ENCODE measurements at places on chromosomes 7 and 10.

DNA sequence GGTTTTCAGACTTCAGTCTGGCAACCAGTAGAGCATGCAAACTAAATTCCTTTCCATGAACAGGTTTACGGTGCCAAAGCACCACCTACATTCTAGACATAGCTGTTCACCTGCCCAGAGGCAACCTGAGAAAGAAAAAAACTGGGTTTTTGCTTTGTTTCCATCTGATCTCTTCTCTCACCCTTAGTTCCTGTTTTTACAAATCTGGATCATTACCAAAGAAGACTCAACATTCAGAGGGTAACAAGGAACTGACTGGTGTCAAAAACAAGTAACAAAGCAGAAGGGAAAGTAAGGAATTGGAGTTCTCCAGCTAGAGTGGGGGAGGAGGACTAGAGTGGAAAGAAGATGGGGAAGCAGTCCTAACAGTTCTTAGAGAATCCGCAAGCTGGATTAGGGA lies 36.4 kb downstream of the CPVL start:
- DNase-seq: no peak

- no peak for DNase-seq
These were observed 95.0 kb downstream of the COL13A1 start for GRCh38 chr10:69896606-69897231.

DNA sequence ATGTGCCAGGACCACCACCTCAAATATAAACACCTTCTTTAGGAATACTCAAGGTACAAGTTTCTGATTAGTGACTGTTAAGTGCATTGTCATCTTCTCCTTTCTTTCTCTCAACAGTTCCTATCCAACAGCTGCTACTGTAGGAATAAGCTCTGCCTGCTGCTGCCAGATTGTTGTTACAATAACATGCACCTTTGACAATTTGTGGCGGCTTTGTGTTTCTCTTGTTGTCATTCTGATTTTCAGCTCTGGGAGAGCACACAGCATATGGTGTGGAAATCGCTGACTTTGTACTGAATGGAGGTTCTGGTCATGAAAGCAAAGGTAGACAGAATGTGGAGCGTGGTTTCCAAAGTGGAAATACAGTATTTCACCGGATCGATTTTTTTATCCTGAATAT lies 182.8 kb downstream of the SEC23IP start:
- no peak for DNase-seq

GRCh38 chr10:58817201-58817846 lies 304.7 kb downstream of the BICC1 start:
- DNase-seq: no peak

DNA sequence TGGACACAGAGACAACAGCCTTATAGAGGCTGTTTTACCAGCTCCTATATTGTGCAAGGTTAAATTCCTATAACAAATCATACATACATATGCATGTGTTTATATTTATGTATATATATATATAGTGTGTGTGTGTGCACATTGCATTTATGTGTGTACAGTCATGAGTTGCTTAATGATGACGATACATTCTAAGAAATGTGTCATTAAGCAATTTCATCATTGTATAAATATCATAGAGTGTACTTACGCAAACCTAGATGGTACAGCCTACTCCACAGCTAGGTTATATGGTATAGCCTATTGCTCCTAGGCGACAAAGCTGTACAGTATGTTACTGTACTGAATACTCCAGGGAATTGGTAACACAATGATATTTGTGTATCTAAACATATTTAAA lies 30.1 kb upstream of the TNKS2 start:
- DNase-seq: no peak
